ENCODE measurements at places on chromosomes 3 and 15.

DNA sequence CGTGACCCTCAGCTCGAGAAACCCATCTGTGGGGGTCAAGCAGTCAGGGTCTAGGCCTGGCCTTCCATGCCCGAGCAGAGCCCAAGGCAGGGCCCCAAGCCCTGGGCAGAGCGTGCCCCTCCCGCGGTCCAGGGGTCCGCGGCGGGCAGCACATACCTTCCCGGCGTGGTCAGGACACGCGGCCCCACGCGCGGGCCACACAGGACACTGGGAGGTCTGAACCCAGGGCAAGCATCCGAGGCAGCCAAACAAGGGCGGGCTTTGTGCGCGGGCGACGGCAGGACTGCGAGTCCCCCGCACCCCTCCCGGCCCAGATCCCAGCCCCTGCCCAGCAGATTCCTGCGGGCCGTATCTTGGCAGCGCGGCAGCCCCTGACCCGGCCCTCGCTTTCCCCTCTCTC is 61.6 kb upstream of the ACAN start:
- DNase-seq: no peak

DNA sequence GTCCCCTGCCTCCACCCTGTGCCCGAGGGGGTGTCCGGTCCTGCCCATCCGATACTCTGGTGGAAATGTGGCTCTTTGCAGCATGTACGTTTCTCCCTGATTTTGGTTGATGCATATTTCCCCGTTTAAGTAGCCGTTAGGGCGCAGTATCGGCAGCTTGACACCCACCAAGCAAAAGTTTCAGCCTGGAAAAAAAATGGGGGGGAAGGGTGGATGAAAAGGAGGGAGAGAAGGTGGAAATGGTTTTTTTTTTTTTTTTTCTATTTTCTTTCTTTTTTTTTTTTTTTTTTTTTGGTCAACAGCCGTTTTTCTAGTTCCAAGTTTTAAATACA is 1.3 kb downstream of the RAP2B start:
- DNase-seq: no peak

GRCh38 chr3:182729903-182730674 is 63.2 kb upstream of the ATP11B start:
- DNase-seq: no peak

GRCh38 chr15:24856397-24857390 is 98.1 kb upstream of the SNRPN start:
- DNase-seq: no peak

- no peak for DNase-seq
These were observed 169.3 kb downstream of the ADAMTS17 start for GRCh38 chr15:100172356-100173024.

DNA sequence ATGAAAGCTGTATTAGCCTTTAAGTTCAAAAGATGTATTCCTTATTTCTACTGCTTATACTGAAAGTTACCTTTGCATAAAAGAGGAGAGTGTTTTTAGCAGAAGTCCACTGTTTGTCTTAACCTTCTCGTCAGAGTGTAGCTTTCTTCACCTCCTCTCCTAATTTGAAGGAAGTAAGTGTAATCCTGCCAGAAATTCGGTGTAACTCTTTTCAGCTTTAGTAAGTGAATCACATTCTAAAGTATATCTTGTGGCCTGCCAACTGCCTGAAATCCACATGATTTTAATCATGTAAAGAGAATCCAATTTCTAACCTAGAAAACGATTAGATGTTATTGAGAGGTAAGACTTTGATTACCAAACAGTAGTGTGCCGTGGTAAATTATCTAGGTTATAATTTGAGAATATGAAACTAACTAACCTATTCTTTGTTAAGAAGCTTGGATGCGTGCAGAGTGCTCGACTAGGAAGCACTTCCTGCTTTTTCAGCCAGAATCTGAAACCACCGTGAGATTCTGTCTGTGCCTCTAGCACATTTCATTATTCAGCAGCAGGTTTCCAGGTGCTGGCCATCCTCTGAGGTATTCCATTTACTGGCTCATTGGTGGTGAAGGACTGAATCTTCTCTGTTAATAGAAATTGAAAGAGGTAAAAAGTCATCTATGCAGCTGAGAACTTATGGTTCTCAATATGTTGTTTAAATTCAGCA is 7.5 kb downstream of the GYG1 start:
- DNase-seq: no peak

- no peak for DNase-seq
These were observed 160.7 kb upstream of the TNIK start for GRCh38 chr3:171620825-171621434.

DNA sequence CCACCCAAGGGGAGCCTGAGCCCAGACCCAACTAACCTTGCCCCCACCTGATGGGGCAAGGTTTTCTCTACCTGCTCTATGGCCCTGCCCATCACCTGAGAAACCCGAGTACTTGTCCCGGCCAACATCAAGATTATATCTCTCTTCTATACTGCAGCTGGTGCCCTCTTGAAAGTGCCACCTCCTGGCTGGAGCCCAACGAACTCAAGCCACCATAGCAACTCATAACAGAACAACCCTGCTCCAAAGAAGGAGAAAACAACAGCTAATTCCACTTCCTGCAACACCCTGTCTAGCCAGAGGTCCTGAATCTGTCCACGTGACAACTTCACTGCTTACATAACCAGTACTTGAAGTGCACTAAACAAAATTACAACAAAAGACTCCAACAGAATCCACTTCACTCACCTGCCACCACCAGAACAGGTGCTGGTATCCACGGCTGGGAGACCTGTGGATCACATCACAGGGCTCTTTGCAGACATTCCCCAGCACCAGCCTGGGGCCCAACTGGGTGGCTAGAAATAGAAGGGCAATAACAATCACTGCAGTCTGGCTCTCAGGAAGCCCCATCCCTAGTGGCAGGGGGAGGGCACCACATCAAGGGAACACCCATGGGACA is 49.2 kb downstream of the PIERCE2 start:
- DNase-seq: no peak

- no peak for DNase-seq
These were observed 32.8 kb downstream of the CFAP20DC start for GRCh38 chr3:59016930-59017616.

GRCh38 chr15:60372227-60372626 is 25.6 kb downstream of the ANXA2 start:
- no peak for DNase-seq

- no peak for DNase-seq
These were observed 828 bp upstream of the VWA5B2 start for GRCh38 chr3:184228376-184229137.

DNA sequence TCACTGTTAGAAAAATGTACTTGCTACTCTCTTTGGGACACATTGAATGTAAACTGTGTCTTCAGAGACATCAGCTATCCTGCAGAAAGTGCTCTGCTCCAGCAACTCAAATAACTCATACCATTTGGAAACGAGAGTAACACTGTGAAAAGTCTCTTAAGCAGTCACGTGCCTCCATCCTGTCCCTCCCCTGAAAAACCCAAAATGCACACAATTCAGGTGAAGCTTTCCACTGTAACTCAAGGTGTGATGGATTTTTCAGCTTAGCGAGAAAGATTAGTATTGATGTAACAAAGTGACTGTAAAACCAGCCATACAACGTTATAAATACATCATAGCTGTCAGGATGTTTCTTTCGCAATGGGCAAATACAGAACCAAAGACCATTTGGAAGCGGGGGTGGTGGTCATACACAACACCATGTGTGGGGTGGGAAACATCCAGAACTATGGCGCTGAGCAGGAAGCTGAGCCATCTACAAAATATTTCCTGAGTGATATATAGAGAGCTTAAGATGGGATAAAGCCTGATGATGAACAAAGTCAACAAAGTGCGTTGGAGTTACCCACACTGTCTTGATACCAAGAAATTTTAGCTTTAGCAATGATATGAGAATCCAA is 332.3 kb downstream of the FOXP1 start:
- no peak for DNase-seq

DNA sequence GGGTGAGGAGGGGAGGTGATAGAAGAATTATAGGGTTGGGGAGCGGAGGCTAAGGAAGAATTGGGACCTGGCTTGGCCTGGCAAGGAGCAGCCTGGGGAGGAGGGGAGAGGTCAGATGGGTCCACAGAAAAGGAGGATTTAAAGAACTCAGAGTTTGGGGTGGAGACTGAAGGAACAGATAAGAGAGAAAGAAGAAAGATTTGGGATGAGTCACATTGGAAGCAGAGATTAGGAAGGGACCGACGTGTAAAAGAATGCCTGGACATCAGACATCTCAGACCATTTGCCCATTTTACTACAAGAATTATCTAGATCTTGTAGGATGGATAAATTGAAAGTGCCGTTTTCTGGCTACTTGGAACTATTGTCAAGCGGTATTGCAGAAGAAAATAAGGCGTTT is 10.4 kb downstream of the TCAIM start:
- DNase-seq: no peak

- no peak for DNase-seq
These were observed 6.4 kb downstream of the ATP8B4 start for GRCh38 chr15:50112488-50113186.

- DNase-seq: no peak
These were observed 103.8 kb downstream of the NR1D2 start for GRCh38 chr3:24048843-24049242.

- DNase-seq: no peak
These were observed 399.4 kb downstream of the ROBO1 start for GRCh38 chr3:79368403-79368802.

DNA sequence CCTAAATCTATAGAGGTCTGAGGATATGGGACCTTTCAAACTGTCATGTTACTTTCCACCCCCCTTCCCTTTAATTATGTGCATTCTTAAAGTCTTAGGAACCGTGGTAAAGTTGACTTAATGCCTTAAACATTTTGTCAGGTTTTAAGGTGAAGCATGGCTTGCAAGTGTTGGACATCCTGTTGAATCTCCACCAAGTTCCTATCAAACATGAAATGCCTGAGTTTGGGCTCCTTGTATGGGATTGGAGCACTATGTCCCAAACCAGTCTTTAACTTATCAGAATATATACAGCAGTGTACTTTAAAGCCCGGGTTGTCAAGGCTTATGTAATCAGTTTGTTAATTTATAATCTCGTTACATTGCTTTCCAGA is 1.1 kb downstream of the SNRK start:
- DNase-seq: no peak

DNA sequence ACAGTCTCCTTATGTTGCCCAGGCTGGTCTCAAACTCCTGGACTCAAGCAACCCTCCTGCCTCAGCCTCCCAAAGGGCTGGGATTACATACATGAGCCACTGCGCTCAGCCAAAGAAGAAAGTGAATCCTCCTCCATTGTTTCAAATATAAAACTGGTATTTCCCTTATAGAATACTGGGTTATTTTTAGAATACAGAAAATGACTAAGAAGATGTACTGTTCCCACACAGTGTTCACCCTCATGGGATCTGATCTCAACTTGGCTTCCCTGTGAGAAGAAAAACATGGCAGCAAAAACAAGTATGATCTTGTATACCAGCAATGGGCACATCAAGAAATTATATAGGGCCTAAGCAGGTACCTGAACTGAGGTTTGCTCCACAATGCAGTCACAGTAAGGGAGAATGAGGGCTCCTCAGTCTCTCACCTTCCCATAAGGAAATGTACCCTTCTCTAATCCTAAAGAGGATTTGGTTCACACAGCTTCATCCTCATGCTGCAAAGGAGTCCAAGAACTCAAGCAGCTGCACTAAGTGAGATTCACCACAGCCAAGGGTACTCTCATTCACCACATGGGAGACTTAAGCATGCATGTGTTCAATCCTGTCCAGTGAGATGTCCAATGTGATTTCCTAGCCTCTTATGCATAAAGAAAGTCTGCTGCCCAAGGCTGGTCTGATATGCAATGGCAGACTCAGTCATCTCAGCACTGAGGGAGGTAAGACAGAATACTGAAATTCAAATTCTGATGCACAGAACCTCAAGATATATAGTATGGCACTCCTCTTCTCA is 25.8 kb downstream of the USP4 start:
- DNase-seq: no peak

GRCh38 chr3:24192469-24193056 is 247.5 kb downstream of the NR1D2 start:
- no peak for DNase-seq

- DNase-seq: no peak
These were observed 22.8 kb upstream of the ELP6 start for GRCh38 chr3:47536221-47536891.
